Activated CD8-positive, alpha-beta memory T cell treated with anti-CD3 and anti-CD28 coated beads for 24 hours (primary cell): ENCODE measurements at places on chromosomes 4 and X.
A peak's percentile ranks its signal among the peaks of the same experiment; 100 is the strongest.

- DNase-seq, result no peak
Observed at GRCh38 chr4:140790171-140790570, 34.0 kb upstream of the TBC1D9 start.

- DNase-seq, result no peak
Observed at GRCh38 chr4:80206521-80207171, 9.3 kb downstream of the PRDM8 start.

DNA sequence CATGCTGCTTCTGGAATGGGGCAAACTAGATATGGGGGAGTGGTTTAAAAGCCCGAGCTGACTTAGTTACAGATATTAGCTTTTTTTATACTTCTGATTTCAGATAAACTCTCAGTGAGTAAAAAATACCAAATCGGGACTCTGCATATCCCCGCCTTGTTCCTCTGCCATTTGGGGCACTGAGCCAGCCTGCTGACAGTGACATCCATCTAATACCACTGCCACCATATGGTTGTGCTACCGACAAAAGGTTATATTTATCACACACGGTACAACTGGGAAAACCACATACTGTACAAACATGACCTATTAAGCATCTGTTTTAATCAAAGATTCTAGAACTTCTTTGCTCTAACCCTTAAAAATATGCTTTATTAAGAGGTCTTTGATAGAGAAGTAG lies 78.7 kb downstream of the GALNT7 start:
- no peak for DNase-seq

DNA sequence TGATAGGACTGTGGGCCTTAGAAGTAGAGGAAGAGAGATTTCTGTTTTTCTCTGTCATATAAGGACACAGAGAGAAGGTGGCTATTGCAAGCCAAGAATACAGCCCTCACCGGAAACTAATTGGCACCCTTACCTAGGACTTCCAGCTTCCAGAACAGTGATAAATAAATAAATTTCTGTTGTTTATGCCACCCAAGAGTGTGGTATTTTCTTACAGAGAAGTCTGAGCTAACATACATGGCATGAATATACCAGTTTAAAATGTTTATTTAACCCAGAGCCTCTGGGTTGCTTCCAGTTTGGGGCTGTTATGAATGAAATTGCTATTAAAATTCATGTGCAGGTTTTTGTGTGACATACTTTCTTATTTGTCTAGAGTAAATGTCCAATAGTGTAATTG lies 654.0 kb upstream of the ATOH1 start:
- DNase-seq, result no peak

DNA sequence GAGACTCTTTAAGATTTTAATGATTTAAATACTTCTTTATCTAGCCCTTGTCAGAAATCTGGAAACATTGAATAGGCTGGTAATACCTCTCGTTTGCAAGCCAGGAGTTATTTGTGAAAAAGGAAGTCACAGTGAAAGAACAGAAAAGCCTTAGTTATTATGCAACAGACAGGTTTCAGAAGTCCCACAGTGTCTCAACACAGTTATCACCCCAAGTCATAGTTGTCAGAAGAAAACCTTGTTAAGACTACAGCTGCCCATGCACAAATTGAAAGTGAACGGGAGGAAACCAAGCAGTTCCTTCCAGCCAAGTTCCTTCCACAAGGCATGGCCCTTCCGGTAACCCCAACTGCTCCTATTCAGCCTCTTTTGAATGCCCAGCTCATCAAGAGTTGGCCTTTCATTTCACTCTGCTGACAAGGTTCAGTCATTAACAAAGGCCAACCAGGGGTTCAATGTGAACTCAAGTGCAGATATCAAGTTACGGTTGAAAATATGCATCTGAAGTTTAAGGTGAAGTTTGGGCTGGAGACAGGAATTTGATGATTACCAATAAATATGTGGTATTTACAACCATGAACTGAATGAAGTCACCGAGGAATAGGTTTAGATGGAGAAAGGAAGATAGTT lies 15.6 kb downstream of the ALPK1 start:
- no peak for DNase-seq

DNA sequence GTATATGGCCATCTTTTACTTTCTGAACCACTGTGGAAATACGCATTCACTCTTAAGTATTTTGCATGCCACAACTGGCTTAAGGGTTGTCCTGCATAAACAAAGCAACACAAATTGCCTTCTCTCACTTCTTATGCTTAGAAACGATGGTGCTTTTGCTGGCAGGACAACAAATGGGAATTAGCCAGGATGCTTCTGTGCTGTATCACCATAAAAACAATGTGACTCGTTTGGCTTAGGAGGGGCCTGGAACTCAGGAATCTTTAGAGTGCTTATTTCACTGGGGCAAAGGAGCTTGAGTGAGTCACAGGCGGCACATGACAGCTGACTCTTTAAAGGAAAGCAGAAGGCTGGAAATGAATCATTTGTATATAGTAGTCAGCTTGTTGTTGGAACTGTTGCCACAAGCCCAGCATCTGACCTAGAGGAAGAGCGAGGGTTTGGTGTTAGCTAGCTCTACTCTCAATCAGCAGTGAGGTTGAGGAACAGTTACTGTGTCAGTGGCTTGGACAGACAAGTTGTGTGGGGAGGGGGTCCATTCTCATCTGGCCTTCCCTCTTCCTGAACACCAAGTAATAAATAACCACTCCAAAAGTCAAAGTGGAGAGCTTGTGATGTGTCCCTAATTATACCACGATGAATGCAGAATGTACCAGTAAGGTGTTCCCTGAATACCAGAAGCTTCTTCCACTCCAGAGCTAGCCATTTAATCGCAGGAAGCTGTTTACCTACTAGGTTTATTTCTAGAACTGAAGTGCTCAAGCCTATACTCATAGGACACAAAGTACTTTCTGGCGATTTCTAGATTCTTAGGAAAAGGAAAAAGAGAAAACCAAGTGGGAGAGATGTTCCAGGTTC lies 293.1 kb downstream of the CAMK2D start:
- DNase-seq, result no peak

DNA sequence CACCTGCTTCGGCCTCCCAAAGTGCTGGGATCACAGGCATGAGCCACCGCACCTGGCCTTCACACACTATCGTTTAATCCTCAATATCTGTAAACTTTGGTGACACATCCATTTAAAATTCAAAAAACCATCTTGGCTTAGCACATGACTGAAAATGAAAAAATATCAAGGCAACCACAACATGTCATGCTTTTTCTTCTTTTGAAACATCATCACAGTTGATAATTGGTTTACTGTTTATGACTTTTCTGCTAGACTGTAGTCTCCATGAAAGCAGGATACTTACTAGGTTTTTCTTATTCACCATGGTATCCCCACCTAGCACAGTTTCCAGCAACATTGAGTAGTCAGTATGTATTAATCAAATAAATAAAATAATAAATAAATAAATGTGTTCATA lies 11.0 kb downstream of the GNRHR start:
- DNase-seq, result no peak

DNA sequence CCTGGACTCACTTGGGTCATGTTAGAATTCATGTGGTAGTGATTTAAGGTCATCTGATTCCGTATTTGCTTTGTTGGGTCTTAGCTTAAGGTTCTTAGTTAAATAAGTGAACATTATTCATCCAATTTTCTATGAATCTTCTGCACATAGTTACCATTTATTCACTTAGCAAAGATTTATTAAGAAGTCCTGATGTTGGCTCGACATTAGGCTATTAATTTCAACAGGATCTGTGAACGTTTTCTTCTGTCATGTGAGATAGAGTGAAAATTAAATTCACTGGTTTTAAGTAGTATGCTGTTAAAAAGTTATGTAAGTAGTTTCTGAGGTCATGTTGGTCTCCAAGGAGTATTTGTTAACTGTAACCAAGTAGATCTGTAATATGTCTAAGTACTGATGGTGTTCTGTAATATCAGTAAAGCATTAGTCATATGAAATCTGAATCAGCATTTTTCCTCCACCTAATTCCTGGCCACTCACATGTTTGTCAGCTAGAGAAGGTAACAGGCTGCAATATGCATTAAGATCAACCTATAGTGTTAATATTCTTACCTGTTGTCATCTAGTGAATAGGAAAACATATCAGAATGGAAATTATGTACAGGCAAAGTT lies 155.6 kb downstream of the PCDH7 start:
- no peak for DNase-seq

- no peak for DNase-seq
Observed at GRCh38 chr4:61200916-61201526, 895 bp downstream of the ADGRL3 start.

GRCh38 chr4:177596035-177596434 lies 153.8 kb upstream of the AGA start:
- DNase-seq, result peak; percentile 61

DNA sequence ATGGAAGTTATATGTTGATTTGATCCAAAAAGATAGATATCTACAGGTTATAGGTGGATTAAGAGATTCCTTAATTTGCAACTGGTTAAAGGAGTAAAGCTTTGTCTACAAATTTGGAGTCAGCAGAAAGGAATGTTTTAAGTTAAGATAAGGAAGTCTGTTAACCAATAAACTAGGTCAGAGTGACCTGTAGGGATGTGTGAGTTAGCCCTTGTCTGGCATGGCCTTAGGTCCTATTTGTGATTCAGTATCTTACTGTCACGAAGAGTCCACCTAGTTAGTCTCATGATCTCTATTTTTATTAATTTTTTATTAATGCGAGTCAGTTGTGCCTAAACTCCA lies 230.8 kb downstream of the INPP4B start:
- DNase-seq, result no peak

- no peak for DNase-seq
Observed at GRCh38 chrX:140163371-140164159, 198.2 kb upstream of the CXorf66 start.

GRCh38 chr4:30617836-30618235 lies 102.3 kb upstream of the PCDH7 start:
- no peak for DNase-seq

GRCh38 chr4:183855323-183856190 lies 49.5 kb upstream of the STOX2 start:
- no peak for DNase-seq

DNA sequence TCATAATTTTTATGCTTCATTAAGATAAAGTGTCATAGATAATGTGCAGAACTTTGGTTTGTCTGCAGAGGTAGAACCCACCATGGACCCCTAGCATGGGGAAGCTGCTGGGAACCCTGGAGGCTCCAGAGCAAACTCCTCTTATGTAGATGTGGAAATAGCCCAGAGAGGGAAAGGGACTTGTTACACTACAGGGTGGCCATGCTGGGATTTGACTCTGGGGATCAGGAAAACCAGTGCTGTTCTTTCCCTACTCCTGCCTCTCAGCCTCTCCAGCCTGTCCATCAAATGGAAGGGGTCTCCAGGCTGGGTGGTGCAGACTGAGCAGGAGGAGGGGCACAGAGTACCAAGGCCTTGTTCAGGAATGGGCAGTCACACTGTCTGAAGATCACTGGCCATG lies 54.2 kb downstream of the MSX1 start:
- no peak for DNase-seq

DNA sequence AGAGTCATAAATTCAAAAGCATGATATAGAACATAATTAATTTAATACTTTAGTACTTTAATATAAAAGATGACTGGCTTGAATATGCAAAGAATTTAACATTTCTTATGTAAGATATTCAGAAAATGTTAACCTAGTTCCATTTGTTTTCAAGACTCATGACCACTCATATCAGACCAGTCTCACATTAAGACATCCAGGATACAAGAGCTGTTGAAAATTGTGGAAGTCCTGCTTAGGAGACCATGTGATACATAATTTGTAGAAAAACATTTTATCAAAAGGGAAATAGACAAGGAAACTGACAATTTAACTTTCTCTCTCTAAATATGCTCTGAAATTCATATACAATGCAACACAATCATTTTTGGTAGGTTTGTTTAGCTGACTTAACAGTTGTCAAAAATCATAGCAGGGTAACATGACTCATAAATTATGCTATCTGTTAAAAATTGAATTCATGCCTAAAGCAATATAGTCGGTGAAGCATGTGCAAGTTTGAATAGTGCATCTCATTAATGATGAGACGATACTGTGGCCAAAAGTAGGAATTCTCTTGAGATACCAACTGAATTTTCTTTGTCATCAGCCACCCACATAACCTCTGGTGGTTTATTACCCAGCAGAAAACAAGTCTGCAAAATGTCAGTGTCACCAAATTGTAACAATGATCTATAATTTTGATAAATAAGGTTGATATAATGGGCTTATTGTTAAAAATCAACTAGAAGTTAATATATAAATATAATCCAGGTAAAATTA lies 211.4 kb downstream of the GASK1B start:
- DNase-seq, result no peak

DNA sequence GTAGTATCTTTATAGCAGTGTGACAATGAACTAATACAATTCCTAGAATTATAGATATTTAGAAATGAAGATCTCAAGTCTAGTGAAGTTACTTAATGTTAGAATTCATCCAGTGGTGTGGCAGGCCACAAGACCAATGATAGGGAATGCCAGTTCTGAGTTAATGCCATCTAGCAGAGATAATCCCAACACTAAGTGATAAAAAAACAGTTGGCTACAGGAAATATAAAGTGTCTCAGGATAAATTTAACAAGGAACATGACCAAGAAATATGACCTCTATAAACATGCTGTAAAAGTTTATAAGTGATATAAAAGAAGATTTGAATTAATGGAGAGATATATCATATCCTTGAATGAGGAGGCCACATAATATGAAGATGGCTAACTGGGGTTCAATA lies 1790.5 kb upstream of the ADGRL3 start:
- DNase-seq, result no peak

GRCh38 chr4:81486502-81486901 lies 14.8 kb upstream of the RASGEF1B start:
- DNase-seq, result no peak

DNA sequence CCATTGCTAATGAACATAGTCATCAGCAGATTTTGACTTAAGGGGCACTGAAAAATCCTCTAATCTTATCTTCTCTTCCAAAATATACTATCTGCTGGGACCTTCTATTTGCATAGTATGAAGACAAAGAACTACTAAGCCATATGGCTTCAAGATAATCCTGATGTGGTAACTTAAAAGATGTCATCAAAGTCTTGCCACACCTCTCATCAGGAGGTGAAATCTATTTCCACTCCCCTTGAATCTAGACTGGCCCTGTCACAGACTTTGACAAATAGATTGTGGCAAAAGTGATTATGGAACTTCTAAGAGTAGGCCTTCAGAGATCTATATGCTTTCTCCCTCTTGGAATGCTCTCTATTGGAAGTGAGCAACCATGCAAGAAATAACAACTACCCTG lies 27.3 kb upstream of the TET2 start:
- no peak for DNase-seq

- no peak for DNase-seq
Observed at GRCh38 chrX:111376897-111377578, 35.0 kb downstream of the DCX start.

DNA sequence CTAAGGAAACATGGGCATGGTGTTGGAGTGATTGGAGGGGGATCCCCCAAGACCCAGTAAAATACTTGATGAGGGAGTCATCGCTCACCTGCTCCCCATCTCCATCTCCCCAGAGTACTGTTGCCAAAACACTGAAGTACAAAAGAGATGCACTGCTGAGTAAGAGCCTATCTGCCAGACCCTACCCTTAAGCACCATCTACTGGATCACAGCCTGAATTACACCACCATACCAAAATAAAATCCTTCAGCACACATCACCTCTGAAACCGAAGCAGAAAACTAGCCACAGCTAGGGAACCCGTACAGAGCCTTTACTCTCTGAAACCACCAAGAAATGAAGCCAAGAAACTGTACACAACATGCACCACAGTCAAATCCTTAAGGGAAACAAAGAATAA lies 466.3 kb upstream of the ACTRT1 start:
- no peak for DNase-seq

- DNase-seq, result no peak
Observed at GRCh38 chrX:55135171-55135570, 46.4 kb downstream of the PAGE2 start.
